Activated CD4-positive, alpha-beta T cell treated with anti-CD3 and anti-CD28 coated beads, Interleukin-2, amount 10 ng/mL, durations not matched to agents 24 days and 14 days (primary cell): ENCODE measurements at places on chromosomes 16 and 17. TPM values are rescaled to one million over a fixed set of nuclear protein-coding genes. Genes with fewer than 3 reads are reported as not detected.

The ZFP3 gene
- total RNA-seq: 1.9 and 2.6 TPM in 2 replicates

- DNase-seq: no peak
These were observed 12.8 kb downstream of the G6PC3 start for GRCh38 chr17:44083250-44083849.

DNA sequence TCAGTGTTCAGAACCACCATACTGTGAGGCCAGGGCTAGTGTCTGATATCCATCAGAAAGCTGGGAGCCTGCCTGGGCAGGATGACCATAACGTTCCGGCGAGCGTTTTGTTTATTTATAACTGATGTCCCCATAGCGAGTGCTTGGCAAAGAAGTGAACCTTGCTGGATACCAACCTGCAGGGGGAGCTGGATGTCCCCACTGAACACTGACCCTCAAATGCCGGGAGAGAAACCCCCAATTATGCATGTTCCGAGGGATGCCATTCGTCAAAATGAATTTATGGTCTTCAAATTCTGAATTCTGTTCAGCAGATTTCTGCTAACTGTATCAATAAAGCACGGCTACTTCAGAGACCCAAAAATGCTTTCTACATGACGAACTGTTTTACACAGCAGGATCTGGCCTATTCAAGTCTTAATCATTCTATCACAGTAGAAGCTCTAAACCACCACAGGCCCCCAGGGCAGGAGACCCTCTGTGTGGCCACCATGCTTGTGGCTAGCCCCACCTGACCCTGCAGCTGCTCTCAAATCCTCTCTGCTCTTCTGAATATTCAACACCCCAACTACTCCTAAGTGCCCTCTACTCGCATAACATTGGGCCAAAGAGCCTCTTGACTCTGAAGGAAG lies 15.2 kb downstream of the MED24 start:
- no peak for DNase-seq

DNA sequence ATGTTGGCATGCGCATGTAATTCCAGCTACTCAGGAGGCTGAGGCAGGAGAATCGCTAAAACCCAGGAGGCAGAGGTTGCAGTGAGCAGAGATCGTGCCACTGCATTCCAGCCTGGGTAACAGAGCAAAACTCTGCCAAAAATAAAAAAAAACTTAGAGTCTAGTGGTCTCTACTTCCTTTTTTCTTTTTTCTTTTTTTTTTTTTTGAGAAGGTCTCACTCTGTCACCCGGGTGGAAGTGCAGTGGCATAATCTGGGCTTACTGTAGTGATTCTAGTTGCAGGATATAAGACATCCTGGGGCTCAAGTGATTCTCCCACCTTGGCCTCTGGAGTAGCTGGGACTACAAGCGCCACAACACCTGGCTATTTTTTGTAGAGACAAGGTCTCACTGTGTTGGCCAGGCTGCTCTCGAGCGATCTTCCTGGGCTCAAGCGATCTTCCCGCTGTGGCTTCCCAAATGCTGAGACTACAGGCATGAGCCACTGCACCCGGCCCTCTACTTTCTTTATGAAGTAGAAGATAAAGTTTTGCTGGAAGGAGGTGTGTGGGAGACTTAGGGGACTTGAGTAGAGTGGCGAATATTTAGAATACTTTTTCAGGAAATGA lies 47.9 kb upstream of the TAOK1 start:
- DNase-seq: no peak

DNA sequence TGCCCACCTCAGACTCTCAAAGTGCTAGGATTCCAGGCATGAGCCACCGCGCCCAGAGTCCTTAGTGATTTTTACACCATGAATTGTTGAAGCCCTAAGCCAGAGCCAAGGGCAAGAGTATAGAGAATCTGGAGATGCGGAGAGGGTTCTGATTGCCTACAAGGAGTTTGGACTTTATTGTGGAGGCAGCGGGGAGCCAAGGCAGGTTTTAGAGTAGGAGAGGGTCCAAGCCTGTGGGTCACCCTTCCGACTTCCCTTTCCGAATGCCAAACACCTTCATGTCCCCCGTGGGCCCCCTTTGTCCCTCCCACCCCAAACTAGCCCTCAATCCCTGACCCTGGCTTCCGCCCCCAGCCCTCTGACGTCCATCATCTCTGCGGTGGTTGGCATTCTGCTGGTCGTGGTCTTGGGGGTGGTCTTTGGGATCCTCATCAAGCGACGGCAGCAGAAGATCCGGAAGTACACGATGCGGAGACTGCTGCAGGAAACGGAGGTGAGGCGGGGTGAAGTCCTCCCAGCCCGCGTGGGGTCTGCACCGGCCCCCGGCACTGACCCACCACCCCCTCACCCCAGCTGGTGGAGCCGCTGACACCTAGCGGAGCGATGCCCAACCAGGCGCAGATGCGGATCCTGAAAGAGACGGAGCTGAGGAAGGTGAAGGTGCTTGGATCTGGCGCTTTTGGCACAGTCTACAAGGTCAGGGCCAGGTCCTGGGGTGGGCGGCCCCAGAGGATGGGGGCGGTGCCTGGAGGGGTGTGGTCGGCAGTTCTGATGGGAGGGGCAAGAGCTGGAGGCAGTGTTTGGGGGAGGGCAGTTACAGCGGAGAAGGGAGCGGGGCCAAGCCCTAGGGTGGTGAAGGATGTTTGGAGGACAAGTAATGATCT lies 7.1 kb downstream of the MIEN1 start:
- peak; percentile 69 for DNase-seq

DNA sequence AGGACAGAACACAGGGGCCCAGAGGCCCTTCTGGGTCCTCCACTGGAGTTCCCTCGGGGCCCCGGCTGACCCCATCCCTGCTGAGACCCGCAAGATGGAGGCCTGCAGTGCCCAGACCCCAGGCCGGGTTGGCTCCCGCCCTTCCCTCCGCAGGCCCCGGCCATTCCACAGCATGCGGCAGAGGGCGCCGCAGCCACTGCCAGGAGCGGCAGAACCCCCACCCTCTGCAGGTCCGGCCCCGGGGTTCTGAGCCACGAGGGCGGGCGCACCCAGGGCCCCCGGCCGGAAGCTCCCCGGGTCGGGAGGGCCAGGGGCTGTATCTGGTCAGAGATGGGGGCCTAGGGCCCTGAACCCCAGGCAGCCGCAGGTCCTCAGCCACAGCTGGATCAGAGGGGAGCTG lies 2.4 kb upstream of the PERCC1 start:
- DNase-seq: peak; percentile 86

The CFAP20 gene
- 62.7 and 63.2 TPM in 2 replicates for total RNA-seq

DNA sequence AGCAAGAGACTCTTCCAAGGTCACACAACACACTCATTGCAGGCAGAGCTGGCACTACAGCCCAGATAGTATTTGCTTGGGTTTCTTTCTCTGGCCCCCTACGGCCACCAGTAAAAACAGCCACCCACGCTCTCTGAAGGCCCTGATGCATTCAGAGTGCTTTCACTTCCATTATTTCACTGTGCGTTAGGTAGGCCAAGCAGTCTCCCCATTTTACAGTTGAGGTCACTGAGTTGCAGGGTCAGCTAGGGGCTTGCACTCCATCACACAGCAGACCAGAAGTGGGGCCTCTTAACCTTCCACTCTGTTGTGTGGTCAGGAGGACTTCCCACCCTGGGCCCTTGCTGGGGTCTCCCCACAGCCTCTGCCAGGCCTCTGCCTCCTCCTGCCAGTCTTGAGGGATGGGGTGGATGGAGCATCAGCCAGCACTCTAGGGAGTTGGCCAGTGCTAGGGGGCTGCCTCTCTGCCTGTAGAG lies 2.5 kb downstream of the TBX21 start:
- DNase-seq: peak; percentile 81

DNA sequence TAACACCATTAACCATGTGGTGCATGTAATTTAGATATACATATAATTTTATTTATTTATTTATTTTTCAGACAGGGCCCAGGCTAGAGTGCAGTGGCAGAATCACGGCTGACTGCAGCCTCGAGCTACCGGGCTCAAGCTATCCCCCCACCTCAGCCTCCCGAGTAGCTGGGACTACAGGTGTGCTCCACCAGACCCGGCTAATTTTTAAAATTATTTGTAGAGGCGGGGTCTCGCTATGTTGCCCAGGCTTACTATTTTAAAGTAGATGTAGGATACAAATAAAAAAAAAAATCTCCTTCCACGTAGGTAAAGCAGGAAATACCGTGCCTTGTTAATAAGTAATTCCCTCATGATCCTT lies 446 bp upstream of the COQ7 start:
- no peak for DNase-seq

- DNase-seq: peak; percentile 91
These were observed 3.4 kb upstream of the ZNF385C start for GRCh38 chr17:42101513-42102292.

GRCh38 chr17:7477392-7478275 lies 1.8 kb downstream of the ZBTB4 start:
- no peak for DNase-seq

The ADAD2 gene
- total RNA-seq: not detected in 2 replicates

DNA sequence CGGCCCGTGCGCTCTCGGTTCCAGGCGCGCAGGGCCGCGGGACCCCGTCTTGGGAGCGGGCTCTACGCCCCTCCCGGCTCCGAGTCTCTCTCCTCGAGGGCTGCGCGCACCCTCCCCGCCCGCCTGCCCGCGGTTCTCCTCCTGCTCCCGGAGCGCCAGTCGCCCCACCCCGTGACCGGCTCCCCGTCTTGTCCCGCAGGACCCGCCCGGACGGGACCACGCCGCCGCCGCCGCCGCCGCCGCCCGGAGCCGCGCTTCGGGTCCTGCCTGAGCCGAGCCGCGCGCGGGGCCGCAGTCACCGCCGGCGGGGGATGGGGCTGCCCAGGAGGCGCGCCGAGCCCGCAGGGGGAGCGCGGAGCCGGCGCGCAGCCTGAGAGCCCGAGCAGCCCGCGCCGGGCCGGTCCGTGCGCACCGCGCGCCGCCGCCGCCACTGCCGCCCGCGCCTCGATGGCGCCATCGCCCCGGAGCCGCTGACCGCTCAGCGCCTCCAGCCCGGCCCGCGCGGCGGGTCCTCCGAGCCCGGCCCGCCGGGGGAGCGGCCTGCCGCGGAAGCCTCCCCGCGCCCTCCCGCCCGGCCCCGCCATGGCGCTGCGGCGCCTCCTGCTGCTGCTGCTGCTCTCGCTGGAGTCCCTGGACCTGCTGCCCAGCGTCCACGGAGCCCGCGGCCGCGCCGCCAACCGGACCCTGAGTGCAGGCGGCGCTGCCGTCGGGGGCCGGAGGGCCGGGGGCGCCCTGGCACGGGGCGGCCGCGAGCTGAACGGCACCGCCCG lies at the start of gene SHISA6:
Gene SHISA6 (plus strand): TSS at position 373 of the 770 bp plus-strand sequence.
- no peak for DNase-seq

DNA sequence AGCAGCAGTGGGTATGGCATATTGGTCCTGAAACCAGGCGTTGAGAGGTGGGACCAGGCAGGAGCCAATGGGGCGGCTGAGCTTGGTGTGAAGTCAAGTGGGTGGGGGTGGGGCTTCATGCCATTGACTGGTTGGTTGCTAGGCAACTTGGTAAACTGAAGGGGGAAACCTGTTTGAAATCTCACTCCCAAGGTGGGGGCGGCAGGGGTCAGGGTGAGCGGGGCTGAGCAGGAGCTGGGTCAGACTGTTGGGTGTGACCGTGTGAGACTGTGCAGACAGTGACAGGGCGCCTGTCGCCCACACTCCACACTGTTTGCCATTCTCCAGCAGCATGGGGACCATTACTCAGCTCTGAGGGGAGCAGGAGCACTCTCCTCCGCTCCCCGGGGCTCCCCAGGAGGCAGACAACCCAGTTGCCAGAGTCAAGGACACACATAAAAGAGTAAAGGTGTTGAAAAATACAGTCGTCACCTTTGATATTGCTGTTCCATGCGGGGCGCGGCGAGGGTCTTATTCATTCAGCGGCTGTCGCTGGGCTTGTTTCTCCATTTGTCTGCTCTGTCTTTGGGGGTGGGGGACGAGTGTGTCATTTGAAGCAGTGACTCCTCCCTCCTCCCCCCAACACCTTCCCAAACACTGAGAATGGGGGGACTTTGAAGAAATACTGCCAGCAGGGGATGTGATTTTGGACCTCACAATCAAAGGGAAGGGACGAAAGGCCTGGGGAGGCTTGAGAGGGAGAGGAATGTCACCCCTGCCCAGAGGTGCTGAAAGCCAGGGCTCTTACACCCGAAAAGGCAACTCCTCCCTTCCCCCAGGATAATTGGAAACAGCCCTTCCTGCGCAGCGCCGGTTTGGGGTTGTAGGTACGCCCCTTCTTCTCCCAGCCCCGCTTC lies 1.2 kb upstream of the EFNB3 start:
- no peak for DNase-seq

The RCVRN gene
- not detected in 2 replicates for total RNA-seq

The RAB37 gene
- total RNA-seq: 5.5 and 7.5 TPM in 2 replicates

DNA sequence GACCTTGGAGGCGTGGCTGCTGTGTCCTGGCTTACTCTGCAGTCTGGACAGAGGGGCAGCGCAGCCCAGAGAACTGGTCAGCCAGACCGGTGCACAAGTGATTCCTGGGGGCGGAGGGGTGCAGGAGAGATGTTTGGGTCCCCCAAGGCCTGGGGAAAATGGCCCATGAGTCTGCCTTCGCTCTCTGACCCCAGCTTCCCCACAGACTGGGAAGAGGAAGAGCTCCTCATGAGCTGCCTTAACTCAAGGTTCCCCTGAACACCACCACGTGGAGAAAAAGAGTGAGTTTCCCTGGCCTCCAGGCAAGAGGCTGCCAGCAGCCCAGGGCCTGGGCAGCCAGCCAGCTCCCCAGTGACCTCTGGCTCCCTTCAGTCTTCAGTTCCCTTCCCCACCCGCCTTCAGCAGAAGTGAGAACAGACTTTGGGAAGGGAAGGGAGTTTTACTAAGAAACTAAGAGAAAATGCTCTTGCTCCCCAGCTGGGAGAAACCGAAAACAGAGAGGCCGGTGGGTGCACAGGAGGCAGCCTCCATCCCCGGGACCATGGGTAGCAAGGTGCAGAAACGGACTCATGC lies 2.0 kb upstream of the C17orf99 start:
- DNase-seq: peak; percentile 62

DNA sequence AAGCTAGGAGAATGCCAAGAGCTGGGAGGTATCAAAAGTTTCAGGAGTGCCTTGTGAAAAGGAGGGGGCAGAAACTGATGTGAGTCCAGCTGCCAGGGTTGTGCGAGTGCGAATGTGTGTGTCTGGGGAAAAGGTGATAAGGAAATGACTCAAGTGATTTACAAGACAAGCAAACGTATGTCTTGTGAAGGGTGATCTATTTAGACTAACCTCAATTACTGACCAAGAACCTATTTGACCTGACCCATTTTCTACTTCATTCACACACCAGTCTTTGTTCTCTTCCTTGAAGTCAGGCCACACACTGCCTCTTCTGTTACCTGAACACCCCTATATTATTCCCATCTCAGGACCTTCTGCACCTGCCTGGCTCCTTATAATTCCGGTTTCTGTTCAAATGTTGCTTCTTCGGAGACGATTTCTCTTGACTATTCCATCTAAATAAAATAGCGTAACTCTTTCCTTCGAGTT lies 1.0 kb downstream of the GDE1 start:
- DNase-seq: peak; percentile 67

GRCh38 chr17:21066394-21066793 lies 23.6 kb upstream of the USP22 start:
- no peak for DNase-seq

The IRF8 gene
- total RNA-seq: 235 and 248 TPM in 2 replicates

The SECTM1 gene
- 4.3 and 4.6 TPM in 2 replicates for total RNA-seq
